Activated CD4-positive, alpha-beta T cell treated with anti-CD3 and anti-CD28 coated beads for 36 hours (primary cell): ENCODE measurements at places on chromosomes 6 and 20.
A peak's percentile ranks its signal among the peaks of the same experiment; 100 is the strongest.

DNA sequence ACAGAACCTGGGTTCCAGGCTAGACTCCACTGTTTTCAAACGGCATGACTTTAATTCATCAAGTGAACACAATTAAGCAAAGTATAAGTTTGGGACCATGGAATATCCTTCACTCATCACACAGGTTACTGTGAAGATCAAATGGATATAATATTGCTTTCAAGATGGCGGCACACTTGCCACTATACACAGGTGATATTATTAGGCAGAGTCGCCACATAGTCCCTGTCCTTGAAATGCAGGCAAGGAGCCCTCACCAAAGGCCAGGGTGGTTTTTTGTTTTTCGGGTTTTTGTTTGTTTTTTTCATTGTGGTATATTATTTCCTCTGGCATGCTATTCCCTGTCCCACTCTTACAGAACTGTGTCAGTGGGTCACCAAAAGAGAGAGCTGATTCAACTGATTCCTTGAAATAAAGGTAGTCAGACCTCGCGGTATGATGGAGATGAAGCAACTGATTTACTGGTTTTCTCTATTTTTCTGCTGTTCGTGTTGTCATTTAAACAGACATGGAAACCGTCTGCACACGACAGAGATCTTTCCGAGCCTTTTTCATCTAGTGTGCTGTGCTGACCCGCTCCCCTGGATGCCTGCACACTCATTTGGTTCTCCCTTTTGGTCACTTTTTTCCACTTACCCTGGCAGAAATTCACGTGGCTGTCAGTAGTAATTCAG lies 29.7 kb downstream of the MYB start:
- DNase-seq, result peak; percentile 28

GRCh38 chr6:16205377-16206144 lies 32.8 kb upstream of the GMPR start:
- DNase-seq, result no peak

- no peak for DNase-seq
These were observed 128.3 kb downstream of the UTRN start for GRCh38 chr6:144413418-144413817.

- DNase-seq, result peak; percentile 61
These were observed 5.8 kb downstream of the C6orf132 start for GRCh38 chr6:42136508-42137193.

DNA sequence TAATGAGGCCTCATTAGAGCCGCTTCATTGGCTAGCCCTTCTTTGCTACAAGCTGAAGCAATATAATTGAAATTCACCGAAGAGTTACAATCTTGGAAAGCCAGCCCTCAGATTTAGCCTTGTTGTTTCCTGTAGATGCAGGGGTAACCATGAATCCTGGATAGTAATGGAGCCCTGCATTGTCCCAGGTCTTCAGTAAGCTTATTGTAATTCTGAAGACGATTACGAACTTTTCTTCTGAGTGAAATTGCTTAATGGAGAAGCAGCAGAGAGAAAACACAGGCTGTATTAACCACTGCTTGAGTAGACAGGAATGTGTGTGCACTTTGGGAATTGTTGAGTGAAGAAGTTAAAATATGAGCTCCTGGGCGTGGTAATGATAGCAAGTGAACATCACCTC lies 26.3 kb upstream of the NAA20 start:
- no peak for DNase-seq
